CD4-positive, alpha-beta T cell treated with Interleukin-15 for 4 hours (primary cell): ENCODE measurements at places on chromosomes 3 and 15.

DNA sequence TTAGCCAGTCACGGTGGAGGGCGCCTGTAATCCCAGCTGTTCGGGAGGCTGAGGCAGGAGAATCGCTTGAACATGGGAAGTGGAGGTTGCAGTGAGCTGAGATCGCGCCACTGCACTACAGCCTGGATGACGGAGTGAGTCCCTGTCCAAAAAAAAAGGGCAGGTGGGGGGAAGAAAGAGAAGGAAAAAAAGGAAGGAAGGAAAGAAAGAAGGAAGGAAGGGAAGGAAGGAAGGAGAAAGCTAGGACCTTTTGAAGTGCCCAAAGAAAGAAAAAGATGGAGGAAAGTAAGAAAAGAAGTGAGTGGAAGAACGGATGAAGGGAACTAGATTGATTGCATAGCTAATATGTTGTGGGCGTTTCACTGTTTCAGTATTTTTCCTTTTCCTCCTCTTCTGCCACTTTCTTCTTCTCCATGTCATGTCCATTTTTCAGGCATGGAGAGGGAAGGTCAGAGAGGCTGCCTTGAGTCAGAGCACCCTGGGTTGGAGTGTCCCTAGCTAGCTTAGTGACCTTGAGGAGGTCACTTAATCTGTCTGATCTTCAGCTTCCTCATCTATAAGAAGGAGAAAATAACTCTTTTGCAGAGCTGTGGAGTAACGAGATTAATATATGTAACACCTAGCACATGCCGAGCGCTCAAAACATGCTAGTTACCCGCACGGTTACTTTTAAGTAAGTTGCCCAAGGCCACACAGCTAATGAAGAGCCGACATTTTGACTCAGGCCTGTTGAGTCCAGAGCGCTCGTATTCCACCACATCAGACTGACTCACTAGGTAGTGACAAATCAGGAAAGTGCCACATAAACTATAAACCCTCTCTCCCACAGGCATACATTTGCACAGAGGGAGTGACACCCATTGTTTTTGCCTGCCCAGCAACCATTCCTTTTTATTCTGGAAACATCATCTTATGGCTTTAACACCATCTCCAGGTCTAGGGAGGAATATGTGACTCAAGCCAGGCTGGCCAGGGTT, 42.2 kb downstream of the BHLHE40 start:
- DNase-seq = no peak

DNA sequence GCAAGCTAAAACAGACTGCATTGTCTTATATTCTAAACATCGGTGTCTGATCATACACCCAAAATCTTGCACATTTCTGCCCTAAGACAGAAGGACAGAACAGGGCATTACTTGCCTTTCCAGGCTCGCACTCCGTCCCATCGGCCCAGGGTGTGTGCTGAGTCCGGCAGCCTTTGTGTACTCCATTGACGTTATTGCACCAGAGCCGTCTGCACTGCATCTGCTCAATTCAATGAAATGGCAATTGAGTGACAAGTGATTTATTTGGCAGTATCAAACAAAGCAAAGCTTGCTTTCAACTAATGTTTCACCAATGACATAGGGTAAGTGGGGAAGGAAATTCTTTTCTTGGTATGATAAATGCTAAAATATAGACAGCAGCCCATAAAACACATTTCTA, 40.0 kb downstream of the ADAMTS9 start:
- no peak for DNase-seq

DNA sequence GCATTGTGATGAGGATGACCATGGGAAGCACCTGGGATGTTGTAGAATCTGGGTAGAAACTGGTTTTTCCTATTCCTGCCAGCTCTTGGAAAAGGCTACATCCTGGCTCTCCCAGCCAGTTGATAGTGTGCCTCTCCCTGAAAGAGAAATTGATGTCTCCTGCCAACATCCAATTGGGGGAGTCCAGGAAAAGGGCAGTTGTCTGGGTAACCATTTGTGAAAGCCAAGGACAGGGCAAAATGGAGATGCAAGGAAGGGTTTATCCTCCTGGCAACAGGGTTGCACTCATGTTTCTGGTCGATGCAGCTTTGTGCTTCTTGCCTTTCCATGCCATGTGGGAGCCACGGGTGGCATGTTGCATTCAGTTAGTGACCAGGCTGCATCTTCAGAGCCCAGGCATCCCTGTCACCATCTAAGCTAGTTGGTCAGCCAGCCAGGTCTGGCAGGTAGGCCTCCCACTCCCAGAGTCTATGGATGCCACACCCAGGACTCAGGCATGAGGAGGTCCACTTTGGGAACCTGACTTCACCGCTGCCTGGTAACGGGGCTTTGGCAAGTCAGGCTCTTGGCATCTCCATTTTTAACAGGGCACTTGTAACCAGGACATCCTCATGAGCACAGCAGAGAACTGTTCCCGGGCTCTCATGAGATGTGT, 153.5 kb downstream of the DNAJB8 start:
- no peak for DNase-seq

DNA sequence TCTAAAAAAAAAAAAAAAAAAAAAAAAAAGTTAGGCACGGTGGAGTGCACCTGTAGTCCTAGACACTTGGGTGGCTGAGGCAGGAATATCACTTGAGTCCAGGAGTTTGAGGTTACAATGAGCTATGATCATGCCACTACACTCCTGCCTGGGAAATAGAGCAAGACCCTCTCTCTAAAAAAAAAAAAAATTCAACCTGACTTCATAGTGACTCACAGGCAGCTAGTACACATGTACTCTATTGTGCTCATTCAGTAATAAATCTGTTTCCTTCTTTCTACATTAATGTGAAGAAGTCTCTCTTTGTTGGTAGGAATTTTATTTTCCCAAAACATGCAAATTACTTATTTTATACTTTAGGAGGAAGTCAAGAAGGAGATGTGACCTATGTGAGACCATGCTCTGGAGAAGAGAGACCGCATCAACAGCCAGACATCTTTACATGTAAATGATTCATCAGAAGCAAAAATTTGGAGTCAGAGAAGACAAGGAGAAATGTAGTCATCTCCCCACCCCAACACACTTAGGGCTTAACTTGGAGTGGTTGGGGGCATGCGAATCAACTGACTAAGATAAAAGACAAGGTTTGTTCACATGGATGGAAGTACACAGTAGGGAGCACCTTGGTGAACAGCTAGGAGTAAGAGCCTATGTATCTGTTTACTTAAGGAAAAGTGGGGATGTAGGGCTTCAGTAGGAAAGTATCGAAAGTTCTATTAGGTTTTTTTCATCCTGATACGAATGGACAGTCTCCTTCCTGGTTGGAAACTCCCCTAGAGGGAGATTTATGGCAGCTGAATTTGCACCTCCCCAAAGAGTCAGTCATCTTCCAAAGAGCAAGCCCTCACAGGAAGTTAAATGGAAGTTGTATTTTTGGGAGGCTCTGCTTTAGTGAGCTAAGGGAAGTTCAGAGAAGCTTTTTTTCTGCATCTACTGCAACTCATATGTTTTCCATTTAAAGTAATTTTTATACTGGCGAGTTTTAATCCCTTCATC, 23.0 kb upstream of the NMD3 start:
- no peak for DNase-seq

DNA sequence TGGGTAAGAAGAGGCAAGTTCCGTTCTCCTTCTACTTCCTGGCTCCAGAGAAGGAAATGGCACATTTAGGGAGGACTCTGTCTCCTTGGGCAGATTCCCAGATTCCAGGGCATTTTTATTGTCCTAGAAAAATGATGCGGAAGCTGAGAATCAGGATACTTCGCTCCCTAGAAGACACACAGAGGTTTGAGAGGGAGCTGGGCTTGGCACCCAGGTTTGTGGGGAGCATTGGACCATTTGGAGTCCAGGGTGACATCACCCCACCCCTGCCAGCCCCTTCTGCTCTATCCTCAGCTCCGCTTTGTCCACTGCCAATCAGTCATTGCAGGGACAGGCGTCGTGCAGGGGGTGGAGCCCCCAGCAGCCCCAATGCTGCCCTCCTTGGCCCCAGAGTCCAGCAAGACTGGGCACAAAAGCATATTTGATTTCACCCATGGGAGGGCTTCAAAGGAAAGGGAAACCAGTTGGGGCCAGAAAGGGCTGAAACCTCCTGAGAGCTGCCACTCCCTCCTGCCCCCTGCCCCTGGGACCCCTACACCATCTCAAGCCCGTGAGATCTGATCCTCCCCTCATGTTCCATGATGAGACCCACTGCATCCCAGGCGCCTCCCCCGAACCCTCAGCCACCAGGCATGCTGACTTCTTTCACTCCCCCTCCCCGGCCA, 129.8 kb upstream of the MEF2A start:
- no peak for DNase-seq

DNA sequence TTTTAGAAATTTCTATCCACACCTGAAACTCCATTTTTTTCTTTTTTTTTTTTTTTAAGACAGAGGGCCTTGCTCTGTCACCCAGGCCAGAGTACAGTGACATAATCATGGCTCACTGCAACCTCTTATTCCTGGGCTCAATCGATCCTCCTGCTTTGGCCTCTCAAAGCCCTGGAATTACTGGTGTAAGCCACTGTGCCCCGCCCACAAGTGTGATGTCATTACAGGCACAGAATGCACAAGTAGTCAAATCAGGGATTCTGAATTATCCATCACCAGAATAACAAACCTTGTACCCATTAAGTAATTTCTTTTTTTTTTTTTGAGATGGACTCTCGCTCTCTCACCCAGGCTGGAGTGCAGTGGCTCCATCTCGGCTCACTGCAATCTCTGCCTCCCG, 1.9 kb downstream of the UQCRC1 start:
- DNase-seq = no peak

DNA sequence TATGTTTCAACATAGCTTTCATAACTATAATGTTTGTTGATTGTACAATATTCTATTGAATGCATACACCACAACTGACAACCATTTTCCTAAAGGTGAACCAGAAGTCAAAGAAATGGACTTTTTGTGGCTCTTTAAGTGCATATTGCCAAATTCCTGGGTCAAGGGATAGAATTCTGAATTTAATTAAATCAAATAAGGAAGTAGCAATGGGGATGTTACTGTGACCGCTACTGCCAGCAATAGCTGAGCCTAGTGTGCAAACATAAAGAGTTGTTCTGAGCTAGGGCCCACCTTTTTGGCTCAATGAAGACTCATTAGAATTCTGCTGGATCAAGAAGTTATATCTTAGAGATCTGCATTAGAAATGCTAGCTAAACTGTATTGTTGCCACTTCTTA, 17.3 kb upstream of the KBTBD8 start:
- DNase-seq = no peak

- DNase-seq = no peak
Observed at GRCh38 chr3:168467115-168467714, 371.5 kb upstream of the GOLIM4 start.

DNA sequence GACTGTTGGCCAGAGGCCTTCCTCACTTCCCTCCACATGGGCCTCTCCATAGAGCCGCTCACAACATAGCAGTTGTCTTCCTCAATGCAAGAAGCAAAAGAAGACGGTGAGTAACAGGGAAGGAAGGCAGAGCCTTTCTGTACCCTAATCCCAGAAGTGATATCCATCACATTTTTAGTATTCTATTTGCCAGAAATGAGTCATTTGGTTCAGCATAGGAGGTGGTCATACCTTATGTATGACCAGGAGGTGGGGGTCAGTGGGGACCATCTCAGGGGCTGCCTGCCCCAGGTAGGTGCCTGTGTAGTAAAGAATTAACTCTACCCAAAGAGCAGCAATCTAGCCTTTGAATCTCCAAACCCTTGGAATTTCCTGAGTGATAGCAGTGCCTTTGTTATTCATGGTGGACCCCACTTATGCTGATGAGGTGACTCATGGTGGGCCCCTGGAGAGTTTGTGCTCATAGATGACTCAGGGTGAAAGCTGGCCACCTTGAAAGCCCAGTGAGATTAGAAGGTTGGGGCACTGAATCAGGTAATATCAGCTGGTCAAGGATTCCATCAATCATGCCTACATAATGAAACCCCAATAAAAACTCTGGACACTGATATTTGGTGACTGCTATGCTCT, 323.9 kb upstream of the IGF1R start:
- no peak for DNase-seq

- DNase-seq = no peak
Observed at GRCh38 chr3:100073049-100073713, 41.1 kb downstream of the FILIP1L start.

DNA sequence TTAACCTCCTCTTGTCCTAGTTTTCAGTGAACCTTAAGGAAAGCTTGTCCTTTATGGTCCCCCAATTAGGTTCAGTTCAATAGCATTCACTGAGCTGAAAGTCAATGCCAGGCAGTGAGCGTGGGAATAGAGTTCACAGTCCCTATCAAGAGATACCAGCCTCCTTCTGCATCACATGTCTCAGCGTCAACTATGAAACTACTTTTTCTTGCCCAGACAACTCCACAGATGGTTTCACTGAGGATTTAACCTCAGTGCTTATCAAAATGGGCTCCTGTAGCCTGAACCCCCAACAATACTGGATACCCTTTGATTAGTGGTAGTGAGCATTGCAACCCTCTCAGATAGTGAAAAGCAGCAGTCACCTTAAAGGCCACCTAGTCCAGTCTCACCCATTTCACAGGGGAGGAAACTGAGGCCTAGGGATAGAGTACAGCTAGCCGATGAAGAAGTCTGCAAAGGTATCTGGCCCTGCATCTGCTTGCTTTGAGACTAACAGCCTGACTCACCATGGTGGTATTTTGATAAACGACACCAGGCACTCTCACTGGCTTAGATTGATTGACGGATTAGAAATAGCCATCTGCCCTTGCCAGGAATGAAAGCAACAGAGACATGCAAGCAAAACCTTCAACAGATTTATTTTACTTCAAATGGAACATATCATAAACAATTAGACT, 1.6 kb upstream of the UBA3 start:
- peak; percentile 35 for DNase-seq

DNA sequence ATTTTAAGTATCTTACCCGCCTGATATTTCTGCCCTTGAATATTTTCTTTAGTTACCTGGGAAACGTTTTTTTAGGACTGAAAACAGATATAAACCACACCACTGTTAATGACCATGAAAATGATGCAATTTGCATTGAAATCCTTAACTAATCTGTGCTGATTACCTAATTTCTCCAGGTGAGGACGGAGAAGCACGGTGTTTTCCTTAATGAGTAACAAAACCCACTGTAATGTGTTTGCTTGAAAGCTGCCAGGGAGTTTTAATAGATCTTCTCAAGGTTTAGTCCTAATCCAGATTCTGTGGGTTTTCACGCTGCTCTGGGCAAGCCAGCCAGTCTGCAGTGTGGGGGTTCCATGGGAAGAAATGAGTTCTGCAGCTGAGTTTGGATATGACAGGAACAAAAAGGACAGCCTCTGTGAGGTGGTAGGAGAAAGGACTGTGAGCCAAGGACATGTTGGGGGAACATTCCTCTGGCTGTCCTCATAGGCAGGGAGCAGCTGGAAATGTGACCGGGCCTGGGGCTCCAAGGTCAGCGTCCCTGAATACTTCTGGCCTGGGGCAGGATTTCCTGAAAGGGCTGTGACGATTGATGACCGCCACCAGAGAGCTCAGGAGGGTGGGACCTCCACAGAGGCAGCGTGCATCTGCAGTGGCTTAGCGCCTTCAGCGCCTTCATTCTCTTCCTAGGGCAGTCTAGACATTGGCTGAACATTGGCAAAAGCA, 18.6 kb downstream of the THSD4 start:
- DNase-seq = no peak

DNA sequence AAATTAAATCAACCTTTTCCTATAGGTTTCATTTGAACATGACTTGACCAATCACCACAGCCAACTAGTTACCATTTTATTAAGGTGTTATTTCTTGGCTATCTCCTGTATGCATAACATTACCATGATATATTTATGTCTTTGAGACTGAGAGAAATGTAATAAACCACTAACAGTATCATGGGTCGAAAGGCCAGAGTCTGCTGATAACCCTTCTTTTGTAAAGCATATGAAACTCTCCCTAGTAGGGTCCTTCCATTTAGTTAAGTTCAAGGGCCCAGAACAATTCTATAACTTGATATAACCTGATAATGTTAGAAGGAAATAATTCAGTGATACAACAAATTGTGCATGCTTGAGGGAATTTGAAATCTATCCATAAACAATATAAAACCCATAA, 14.3 kb upstream of the DPH6 start:
- DNase-seq = no peak
